Pulmonary artery endothelial cell (primary cell): ENCODE measurements at places on chromosomes 1 and 21. TPM values are rescaled to one million over a fixed set of nuclear protein-coding genes. Genes with fewer than 3 reads are reported as not detected.

IL22RA1 gene
- total RNA-seq, result not detected in 2 replicates

PIGR gene
- total RNA-seq, result not detected in 2 replicates

GRCh38 chr1:53475664-53476063 is 16.5 kb downstream of the DMRTB1 start:
- DNase-seq, result no peak

DNA sequence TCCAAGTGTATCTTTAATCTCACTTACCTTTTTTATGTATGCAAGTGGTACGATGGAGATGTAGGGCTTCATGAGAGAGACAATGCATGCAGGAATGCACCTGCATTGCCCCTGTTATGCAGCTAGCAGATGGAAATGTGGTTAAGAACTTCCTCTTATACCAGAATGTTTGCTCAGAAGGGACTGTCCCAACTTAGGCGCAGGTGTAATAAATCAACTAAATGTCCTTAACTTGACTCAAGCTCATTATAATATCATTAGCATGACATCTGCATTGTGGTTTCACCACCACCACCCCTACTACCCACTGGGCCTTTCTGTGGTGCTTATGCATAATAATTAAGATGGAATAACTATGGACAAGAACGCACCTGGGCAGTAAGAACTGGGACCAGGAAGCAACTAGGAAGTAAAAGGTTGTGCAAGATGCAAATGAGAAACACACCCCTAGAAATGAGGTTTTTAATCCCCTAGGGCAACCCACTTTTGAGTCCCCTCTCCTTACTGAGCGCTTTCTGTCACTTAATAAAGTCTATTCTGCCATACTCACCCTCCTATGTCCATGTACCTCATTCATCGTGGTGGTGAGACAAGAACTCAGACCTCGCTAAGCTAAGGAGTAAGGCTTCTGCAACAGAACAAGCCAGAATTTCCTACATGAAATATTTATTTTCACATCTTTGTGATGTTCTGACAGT is 1103.3 kb upstream of the B3GALT2 start:
- no peak for DNase-seq

GRCh38 chr1:156643049-156643777 is 1.3 kb downstream of the BCAN start:
- DNase-seq, result no peak

RGSL1 gene
- total RNA-seq, result not detected in 2 replicates
